Stimulated activated memory B cell treated with anti-CD40 and anti-IgM and Interleukin-4, amounts not matched to agents 10 μg/mL and 1 μg/mL and 100 μg/mL, for 72 hours (primary cell): ENCODE measurements at places on chromosomes 3 and 15.

DNA sequence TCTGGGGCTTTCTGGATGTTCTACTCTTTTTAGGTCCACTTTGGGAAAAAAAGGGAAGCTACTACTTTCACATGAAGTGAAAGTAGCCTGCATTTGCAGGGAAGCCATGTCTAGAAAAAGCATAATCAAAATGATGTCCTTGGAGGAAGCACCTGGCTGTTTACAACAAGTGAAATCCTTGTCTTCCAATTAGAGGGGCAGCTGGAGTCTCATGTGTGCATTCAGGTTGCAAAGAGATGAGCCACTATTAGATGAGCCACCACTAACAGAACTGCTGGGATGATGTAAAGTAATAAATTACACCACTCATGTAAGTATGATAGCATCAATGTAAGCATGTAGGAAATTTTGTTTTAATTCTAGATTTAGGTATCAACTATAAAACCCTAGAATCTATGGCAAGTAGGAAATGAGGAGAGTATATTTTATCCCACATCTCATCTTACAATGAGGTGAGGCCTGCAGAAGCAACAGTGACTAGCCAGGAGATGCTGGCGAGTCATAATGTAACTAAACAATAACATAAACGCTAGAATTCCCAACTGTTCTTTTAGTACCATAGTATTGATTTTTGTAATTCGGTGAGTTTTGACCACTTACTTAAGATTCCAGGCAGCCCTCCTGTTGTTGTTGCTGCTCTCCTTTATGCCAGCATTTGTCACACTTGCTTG is 75.9 kb downstream of the TMEM108 start:
- ATAC-seq: no peak

DNA sequence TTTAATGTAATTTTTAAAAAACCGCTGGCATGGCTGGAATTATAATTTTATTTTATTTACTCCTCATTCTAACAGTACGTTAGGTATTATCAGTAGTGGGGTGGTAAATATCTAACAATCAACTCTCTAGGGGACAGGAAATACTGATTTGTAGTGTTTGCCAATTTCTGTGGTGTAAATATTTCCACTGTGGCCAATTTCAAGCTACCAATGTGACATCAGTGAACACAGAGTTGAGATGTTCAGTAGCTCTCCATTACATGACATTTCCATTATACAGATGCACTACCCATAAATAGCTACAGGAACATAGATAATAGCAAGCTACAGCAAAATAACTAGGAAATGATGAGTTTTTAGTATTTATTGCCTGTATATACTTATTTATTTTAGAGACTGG is 10.0 kb upstream of the ARL8B start:
- peak; percentile 12 for ATAC-seq

- ATAC-seq: no peak
Observed at GRCh38 chr15:74636984-74637383, 21.3 kb downstream of the CLK3 start.

DNA sequence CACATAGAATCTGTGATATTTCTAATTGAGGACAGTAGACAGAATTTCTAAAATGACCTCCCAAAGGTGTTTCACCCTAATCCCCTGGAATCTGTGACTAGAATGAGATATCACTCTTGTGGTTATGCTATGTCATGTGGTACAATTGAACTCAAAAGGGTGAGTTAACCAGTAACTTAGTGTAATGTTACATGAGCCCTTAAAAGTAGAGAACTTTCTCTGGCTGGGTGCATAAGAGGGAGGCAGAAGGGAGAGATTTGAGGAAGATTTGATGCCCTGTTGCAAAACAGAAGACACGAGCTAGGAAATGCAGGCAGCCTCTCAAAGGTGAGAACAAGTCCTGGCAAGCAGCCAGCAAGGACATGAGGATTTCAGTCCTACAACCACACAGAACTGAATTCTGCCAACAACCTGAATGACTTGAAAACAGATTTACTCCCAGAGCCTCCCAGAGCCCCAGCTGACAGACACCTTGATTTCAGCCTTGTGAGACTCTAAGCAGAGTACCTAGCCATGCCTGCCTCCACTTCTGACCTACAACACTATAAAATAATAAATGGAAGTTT is 160.3 kb downstream of the MTHFS start:
- ATAC-seq: no peak

- no peak for ATAC-seq
Observed at GRCh38 chr3:82001276-82001923, 240.0 kb upstream of the GBE1 start.

DNA sequence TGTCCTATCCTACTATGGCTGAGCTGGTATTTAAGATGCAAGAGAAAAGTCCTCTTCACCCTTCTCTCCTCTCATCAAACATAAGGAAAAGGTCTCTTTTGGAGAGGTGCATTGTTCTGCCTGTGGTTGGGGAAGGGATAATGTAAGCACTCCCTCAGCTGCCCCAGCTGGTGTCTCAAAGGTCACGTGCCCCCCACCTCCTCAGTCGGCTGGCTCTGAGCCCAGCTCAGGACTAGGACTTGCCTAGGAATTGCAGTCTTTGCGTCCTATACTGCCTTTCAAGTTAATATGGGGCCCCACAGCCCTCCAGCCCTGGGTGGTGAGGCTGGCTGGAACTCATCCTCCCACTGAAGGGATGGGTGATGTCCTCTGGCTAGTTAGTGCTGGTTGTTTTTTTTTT is 29.7 kb downstream of the OR4F15 start:
- ATAC-seq: no peak

- ATAC-seq: no peak
Observed at GRCh38 chr15:95027981-95028380, 796.6 kb downstream of the MCTP2 start.

GRCh38 chr3:123344175-123344906 is 104.5 kb downstream of the ADCY5 start:
- no peak for ATAC-seq

DNA sequence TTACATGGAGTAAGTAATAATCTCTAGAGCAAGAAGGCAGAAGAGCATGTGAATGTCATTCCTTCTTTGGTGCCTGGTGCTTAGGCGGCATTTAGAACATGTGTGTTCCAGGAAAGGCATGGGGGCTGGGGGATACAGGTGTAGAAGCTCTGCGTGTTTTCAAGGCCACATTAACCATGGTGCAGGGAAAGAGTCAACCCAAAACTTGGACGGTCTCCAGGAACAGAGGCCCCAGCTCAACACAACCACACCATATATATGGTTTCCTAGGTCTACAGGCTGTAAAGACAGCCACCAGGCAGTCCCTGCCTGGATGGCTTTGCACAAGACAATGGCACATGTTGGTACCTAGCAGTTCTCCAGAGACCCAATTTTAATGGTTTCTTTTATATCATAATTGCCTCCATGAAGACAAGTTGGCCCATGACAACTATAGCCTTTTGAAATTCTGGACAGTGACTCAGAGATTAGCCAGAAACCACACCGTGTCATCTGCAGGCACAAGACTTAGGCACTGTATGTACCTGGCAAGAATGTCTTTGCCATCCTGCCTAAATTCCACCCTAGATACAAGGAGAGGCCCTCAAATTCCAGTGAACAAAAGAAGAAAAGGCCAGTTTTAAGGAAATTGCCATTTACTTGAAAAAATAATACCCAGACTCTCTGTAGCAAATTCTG is 25.0 kb upstream of the DGKG start:
- no peak for ATAC-seq

- ATAC-seq: no peak
Observed at GRCh38 chr3:126891791-126892190, 91.1 kb upstream of the PLXNA1 start.

- ATAC-seq: no peak
Observed at GRCh38 chr3:172516318-172517214, 6.7 kb downstream of the TNFSF10 start.

DNA sequence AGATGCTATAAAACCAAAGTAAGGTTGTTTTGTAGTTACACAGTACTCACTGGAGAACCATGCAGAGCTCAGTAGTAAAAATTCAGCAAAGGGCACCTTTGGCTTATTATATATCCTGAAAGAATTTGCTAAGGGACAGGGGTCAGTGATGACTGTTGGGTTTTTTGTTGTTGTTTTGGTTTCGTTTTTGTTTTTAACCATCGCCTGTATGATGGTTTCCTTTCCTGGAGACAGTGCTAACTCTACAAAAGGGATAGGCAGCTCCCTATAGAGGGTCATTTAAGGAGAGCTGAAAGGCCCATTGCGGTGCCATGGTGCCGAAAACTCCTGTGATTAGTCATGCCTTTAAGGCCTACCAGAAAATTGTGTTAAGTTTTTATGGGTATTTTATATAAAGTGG is 118.2 kb upstream of the GOLIM4 start:
- ATAC-seq: no peak

GRCh38 chr15:52567871-52568600 is 794 bp downstream of the ARPP19 start:
- ATAC-seq: peak; percentile 42

DNA sequence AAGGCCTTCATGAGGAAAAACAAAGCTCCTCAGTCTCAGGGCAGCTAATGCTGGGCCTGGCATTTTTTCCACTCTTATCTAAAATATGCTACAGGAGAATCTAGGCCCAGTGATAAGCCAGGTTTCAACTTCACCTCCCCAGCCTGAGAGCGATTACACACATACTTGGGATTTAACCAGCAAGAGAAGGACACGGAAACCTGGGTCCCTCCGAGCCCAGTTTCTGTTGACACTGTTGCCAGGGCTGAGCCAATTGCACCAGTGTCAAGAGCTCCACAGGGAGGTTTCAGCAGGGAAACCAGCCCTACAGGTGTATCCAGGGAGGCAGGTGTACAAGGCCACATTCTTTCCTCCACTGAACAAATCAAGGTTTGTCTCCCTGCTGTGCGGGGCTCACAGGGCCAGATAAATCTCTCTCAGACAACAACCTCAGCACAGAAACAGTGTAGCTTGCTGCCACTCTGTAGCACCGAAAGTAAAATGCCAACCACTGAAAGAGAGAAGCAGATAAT is 85.4 kb downstream of the MAGI1 start:
- ATAC-seq: no peak

- no peak for ATAC-seq
Observed at GRCh38 chr3:69823743-69824142, 84.5 kb downstream of the MITF start.

- no peak for ATAC-seq
Observed at GRCh38 chr3:77102951-77103769, 63.3 kb downstream of the ROBO2 start.
